ENCODE measurements at places on chromosomes 7 and 10.

DNA sequence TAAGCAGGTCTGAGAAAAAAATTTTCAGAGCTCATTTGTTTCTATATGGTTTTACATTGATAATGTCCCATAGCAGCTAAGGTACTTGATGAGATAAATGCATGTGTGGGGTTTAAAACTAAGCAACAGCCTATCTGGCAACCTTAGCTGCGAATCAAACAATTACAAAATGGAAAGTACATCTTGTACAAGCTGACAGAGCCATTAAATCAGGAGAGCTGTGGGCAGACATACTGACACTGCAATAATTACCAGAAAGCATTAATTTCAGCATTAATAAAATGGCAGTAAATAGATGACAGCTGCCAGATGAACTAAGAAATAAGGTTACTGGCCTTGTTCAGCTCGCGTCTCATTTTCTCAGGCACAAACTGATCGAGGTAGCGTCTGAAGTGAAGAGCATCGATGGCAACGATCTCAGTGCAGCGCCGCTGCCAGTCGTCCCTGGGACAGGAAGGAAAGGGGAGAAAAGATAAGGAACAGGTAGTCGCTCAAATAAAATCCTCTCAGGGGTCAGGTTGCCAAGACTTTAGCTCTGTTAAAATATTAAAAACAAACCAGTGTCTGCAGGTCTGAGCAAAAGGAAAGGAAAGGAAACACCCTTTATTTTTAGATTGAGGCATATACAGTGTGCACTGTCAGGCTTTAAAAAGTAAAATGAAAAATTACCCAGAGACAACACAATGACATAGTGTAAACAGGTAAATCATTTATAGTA lies 79.7 kb upstream of the OGDHL start:
- DNase-seq = no peak

- DNase-seq = no peak
Observed at GRCh38 chr10:133258066-133258817, 18.4 kb downstream of the ADAM8 start.

GRCh38 chr10:43857206-43857930 lies 208.7 kb upstream of the ZNF32 start:
- peak; percentile 98 for DNase-seq

GRCh38 chr10:15585303-15585715 lies 134.4 kb downstream of the ITGA8 start:
- peak; percentile 24 for DNase-seq

DNA sequence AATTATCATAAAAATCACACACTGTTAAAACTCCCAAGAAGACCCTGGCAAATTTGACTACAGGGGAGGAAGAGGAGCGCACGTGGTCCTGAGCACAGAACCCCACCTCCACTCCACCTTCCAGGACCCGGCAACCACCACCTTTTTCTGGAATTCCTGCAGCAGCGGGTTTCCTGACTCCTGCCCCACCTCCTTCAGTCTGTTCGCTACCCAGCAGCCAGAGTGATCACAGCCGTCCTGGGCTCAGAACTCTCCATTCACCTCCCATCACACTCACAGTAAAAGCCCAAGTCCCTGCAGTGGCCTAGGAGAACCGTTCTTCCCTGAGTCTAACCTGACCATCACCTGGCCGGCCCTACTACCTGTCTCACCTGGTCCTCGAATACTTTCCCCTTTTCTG lies 107.4 kb upstream of the FAM204A start:
- no peak for DNase-seq

- no peak for DNase-seq
Observed at GRCh38 chr7:107405559-107405958, 64.3 kb upstream of the GPR22 start.

DNA sequence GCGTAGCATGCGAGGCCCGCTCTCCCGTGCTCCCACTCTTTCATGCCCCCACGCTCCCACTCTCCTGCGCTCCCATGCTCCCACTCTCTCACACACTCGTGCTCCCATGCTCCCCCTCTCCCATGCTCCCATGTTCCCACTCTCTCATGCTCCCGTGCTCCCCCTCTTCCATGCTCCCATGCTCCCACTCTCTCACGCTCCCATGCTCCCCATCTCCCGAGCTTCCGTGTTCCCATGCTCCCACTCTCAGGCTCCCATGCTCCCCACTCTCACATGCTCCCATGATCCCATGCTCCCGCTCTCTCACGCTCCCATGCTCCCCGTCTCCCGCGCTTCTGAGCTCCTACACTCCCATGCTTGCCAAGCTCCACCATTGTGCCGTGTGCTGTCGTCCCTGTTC lies 84.4 kb upstream of the ANLN start:
- DNase-seq = no peak

DNA sequence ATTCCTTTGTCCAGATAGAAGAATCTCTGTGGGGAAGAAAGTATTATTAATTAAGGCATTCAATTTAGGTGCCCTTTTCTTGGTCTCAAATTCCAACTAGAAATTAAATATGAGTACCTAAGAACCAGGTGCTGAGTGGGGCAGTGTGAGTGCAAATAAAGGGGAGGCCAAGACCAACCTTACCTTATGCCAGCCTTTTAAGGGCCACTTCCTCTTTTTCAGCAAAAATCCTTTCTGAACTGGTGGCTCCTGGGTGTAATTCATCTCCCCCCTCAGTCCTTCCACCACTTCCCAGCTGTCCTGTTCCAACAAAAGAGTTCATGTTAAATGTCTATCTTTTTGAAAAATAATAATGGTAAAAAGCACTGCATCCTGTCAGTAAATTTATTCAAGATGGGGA lies 108.2 kb downstream of the OSBPL3 start:
- no peak for DNase-seq

- DNase-seq = no peak
Observed at GRCh38 chr10:69329721-69330178, 51.5 kb downstream of the HK1 start.

- DNase-seq = peak; percentile 67
Observed at GRCh38 chr10:96618653-96619052, 31.8 kb upstream of the TM9SF3 start.

- no peak for DNase-seq
Observed at GRCh38 chr10:74932648-74933047, 106.2 kb downstream of the KAT6B start.

DNA sequence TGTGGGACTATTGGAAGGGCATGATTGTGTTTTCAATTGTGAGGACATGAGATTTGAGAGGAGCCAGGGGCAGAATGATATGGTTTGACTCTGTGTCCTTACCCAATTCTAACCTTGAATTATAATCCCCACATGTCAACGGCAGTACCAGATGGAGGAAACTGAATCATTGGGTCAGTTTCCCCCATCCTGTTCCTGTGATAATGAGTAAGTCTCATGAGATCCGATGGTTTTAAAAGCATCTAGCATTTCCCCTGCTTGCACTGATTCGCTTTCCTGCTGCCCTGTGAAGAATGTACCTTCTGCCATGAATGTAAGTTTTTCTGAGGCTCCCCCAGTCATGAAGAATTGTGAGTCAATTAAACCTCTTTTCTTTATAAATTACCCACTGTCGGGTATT lies 1367.1 kb downstream of the XPNPEP1 start:
- DNase-seq = peak; percentile 30

DNA sequence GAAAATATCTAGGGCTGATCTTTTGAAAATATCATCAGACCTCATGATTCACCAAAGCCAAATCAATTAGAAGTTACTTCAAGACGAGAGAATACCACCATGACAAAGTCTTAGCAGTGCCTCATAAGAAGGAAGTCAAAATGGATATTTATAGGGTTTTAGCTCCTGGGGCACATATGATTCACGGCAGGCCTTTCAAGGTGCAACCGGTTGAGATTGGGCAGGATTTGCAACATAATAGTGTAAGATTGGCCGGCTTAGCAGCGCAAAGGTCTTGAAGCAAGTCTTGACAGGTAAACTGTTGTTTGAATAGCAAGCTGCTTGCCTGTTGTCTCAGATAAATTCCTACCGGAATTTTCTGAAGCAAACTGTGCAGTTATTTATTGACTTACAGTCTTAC lies 17.5 kb downstream of the ADRB1 start:
- no peak for DNase-seq

DNA sequence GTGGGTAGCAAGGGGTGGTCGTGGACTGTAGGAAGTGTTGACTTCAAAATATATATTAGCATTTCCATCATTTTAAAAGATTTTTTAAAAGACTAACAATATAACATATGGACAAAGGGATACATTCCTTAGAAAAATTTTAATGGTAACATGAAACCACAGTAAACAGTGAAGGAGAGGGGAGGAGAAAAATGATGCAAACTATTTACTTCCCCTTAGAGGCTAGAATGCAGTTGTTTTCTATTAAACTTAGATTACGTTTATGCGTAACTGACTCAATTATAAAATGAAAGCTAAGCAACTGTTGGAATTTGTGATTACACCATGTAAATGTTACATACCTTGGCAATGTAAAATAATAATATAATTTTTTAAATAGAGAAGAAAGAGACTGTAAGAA lies 41.3 kb downstream of the CALD1 start:
- peak; percentile 64 for DNase-seq

All from amniotic epithelial cell (primary cell).